ENCODE measurements at places on chromosomes 7 and 10.

- no peak for DNase-seq
Observed at GRCh38 chr7:30155481-30155880, 20.7 kb downstream of the MTURN start.

GRCh38 chr7:26381476-26382353, 90.1 kb downstream of the SNX10 start:
- no peak for DNase-seq

GRCh38 chr7:17690030-17690429, 250.3 kb downstream of the SNX13 start:
- no peak for DNase-seq

DNA sequence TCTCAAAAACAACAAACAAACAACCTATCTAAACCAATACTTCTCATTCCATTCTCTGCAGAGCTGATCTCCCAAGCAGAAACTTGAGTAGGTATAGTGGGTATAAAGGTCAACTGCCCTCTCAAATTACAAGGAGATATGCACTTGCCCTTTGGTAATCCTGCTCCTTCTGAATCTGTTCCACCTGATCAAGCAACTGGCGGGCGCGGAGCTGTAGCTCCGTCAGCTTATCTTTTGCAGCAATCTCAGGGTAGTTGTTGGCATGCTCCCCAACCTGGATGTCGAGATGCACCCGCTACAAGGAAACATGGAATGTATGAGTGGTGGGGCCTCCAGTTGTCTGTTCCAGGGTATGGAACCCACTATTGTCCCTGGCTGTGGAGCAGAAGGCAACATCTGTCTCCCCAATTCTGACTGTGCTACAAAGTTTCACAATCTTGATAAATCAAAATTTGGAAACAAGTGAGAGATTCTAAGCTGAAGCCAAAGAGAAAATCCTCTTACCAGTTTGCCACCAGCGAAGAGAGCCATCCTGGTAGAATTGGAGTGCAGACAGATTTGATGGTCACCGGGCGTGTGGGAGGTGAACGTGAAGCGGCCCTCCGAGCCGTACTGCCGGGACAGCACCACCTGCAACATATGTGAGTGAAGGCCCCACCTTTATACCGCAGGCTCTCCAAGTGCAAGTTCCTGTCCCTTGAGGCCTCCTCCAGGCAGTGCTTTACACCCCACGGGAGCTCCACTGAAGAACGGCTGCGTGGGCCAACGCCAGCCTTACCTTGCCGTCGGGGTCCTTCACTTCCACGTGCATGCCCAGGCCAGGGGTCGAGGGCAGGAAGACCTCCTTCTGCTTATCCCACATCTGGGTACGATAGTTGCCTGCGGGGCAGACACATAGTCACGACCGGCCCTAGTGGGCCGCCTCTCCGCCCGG, 819 bp downstream of the TMED4 start:
- no peak for DNase-seq

GRCh38 chr10:110462166-110463095, 35.3 kb upstream of the DUSP5 start:
- no peak for DNase-seq

- no peak for DNase-seq
Observed at GRCh38 chr7:148135116-148135515, 455.4 kb upstream of the C7orf33 start.

GRCh38 chr7:23713285-23714149, 3.5 kb downstream of the STK31 start:
- DNase-seq = no peak

- DNase-seq = no peak
Observed at GRCh38 chr7:142815134-142815533, 39.7 kb upstream of the EPHB6 start.

GRCh38 chr10:97875391-97875790, 25.7 kb downstream of the GOLGA7B start:
- DNase-seq = no peak

DNA sequence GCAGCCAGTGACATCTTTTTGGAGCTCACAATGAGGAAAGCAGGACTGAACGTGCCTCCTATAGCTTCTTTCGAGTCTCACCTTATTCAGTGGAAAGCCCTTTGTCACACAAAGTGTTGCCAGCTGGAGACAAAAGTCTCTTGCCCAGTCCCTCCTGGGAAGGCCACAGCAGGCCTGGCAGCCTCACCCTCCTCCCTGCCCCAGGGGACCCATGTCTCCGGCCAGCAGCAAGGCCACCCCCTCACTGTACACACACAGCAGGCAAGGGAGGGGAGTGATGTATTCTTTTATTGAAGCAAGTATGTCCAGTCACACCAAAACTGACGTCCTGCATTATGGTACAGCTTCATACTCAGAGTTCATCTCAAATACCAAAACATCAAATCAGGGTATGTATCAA, 56.0 kb downstream of the CSGALNACT2 start:
- DNase-seq = no peak

- no peak for DNase-seq
Observed at GRCh38 chr10:132691711-132692153, 94.2 kb downstream of the NKX6-2 start.
